ENCODE measurements at places on chromosomes 5 and 9.

DNA sequence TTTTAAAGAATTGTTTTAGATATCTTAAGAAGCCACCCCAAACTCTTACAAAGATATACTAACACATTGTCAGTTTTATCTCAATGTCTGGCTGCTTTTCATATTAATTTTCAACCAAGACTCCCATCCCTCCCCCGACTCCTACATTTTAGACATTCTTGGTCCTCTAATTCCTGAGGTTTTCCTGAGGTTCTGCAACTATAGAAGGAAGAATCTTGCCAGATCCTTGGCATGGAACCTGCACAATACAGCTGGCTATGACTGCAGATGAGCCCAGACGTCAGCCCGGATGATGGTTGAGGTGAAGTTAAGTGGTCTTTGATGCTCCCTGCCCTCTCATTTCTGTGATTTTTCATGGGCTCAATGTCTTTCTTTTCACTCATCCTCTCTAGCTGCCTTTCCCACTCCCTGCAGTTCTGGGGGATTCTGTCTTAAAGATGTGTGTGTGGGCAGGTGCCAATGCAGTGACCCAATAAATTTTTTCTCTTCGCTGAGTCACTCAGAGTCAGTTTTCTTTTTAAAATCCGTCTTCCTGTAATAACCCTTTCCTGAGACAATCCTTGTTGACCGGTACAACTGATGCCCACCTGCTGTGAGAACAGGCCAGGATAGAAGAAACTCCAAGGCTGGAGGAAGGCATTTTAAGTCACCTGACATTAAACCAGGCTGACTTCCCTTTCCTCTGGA, 237.8 kb upstream of the GAS1 start:
- no peak for DNase-seq

DNA sequence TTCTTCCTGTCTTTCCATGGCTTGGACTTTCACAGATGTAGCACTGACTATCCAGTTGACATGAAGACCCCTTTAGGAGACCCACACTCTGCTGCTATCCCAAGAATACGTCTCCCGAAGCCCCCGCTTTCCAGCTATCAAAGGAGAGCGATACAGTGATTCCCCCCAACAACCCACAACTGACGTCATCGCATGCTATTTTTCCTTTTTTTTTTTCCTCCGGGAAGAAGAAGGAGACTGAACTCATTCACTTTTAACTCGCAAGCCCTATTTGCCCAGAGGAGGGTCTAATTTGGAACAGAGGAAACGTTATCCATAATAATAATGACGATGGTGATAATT, 2.1 kb downstream of the PAPPA start:
- no peak for DNase-seq

- DNase-seq = no peak
Observed at GRCh38 chr9:96230002-96230401, 72.0 kb downstream of the HSD17B3 start.

GRCh38 chr5:74382987-74383593, 257.4 kb downstream of the ENC1 start:
- no peak for DNase-seq

DNA sequence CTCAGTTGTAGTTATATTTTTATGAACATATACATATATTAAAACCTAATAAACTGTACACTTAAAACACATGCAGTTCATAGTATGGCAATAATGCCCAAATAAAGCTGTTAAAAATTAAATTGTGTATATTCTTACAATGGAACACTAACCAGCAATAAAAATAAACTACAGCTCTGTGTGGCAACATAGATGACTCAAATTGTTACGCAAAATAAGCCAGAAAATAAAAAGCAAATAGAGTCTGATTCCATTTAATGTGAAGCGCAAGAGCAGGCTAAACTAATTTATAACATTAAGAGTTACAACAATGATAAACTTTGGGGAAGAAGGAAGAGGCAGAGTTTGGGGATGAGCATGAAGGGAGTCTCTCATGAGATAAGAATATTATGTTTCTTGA, 597.3 kb downstream of the TLE1 start:
- DNase-seq = no peak

DNA sequence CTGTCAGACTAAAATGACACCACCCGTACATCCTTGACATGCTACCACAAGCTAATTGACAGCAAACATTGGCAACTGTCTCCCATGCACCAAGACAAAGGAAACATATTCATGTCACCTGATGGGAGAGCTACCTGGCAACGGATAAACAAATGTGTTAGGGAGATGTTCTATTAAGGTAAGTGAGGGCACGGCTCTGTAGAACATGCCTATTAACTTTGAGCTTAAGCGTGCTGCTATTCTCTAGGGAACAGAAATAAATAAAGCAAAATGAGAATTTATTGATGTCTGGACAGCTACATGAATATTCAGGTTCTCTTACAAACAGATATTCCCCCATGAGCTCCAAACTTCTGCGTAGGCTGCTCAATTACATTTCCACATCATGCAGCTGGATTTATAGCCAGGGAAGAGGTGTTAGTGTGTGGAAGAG, 361.4 kb upstream of the RFX3 start:
- no peak for DNase-seq

DNA sequence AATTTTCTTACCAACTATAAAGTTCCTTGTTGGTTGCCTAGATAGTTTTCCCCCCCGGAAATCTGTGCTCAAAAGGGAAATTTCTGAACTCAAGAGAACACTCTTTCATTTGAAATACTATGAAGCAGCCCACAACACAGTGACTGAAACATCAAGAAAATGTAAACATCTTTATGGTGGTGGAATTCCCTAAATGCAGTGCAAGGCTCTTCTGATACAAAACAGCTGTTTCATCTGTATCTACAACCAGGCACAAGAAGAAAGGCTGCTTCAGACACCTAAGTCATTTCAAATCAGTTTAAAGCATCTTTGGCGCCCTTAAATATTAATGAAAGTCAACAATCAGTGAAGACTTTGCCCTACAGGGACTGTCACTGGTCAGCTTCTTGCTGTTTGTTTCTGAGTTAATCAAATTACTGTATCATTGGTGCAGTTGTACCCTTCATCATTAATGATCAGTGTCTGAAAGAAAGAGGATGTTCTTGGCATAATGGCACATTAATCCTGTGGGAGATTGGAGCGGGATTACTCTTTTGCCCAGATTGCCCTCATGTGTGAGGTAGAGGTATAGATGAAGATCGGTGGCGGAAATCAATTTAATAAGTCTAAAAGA, 947.0 kb downstream of the NR2F1-AS1 start:
- no peak for DNase-seq

GRCh38 chr9:134325096-134325812, 1.0 kb upstream of the RXRA start:
- DNase-seq = no peak

- DNase-seq = no peak
Observed at GRCh38 chr5:116652196-116652729, 77.6 kb upstream of the SEMA6A start.

GRCh38 chr5:64765804-64766504, 2.5 kb downstream of the SREK1IP1 start:
- DNase-seq = no peak

GRCh38 chr9:97935276-97935675, 2.7 kb downstream of the HEMGN start:
- DNase-seq = no peak

DNA sequence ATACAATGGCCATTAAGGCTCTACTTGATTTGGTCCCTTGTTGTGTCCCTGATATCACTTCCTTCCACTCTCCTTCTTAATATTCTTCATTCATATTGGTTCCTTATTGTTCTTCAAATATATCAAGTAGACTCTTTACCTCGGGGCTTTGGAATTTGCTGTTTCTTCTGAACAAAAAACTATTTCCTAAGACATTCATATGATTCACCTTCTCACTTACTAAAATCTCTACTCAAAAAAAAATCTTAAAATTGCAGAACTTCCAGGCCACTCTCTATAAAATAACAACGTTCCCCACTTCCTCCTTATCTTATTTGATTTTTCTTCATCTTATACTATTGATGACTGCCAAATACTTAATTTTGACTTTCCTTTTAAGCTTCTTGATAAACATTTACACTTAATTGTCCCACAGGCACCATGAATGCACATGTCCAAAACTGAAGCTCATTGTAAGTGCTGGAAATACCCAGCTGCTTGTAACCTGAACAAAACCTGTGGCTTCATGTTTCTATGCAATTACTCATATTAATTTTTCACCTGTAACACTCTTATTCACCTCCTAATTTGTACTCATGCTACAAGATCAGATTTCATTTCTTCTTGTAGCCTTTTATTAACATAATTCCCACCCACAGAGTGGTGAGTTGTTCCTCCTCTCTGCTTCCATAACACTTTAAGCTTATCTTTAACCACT, 58.4 kb upstream of the NUDT12 start:
- DNase-seq = no peak

DNA sequence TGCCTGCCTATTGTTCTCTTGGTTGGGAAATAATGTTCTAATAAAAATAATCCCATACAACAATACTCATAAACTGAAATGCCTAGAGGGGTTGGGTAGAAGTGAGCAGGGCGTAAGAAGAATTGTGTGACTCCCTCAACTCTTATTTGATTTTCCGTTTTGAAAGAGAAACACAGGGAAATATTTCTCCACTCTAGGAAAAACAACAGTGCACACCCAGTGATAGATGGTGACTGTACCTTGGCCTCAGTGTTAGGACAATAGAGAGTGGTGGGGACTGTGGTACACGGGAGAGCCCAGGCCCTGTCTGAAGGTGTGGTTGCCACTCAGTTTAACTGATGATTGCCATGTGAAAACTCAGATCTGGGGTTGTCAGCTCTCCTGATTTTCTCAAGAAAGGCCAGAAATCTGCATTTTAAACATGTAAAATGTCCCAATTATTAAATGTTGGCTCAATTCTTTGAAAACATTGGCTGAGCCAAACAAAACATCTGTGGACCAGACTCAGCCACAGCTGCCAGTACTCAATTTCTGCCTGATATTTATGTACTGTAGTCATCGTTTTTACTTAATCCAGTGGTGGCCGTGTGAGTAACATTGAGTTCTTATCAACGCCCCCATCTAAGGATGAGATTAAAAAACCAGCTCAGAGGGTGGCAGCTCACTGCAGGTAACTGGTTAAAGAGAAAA, 103.8 kb upstream of the ZNF618 start:
- DNase-seq = peak; percentile 13

GRCh38 chr9:98323051-98323830, 67.8 kb upstream of the TBC1D2 start:
- DNase-seq = no peak

DNA sequence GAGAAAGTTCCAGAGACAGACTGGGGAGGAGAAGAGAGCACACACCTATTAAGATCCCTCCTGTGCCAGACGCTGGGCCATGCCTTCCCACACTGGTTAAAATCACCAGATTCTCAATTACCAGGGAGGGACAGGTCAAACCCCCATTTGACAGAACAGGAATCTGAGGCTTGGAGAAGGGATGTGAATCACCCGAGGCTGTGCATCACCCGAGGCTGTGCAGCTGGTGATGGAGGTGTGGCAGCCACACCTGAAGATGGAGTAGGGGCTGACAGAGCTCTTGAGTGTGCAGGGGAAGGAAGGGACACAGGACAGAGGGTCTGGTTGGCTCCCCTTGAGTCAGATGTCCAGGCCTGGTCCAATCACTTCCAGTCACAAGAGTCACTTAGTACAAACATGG, 70.6 kb downstream of the LMX1B start:
- DNase-seq = no peak

DNA sequence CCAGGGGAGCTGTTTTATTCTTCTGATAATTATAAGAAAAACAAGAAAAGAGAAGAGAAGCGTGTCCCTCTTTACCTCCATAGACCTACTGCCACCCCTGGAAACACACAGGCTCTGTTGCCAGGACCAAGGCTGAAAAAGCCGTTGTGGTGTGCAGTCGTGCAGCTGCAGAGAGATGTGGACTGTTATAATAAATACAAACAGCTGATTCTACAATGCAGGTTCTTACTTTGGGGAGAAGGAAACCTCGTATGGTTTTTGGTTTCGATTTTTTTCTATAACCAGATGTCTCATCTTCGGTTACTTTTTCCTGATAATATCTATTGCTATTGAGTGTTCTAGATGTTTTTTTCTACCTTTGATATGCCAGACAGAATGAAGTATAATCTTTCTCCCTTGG, 28.1 kb downstream of the FYB1 start:
- no peak for DNase-seq

- no peak for DNase-seq
Observed at GRCh38 chr9:121357011-121357410, 13.0 kb downstream of the STOM start.

- no peak for DNase-seq
Observed at GRCh38 chr9:10274175-10274574, 338.6 kb downstream of the PTPRD start.

GRCh38 chr9:69571032-69571431, 101.1 kb downstream of the APBA1 start:
- no peak for DNase-seq

DNA sequence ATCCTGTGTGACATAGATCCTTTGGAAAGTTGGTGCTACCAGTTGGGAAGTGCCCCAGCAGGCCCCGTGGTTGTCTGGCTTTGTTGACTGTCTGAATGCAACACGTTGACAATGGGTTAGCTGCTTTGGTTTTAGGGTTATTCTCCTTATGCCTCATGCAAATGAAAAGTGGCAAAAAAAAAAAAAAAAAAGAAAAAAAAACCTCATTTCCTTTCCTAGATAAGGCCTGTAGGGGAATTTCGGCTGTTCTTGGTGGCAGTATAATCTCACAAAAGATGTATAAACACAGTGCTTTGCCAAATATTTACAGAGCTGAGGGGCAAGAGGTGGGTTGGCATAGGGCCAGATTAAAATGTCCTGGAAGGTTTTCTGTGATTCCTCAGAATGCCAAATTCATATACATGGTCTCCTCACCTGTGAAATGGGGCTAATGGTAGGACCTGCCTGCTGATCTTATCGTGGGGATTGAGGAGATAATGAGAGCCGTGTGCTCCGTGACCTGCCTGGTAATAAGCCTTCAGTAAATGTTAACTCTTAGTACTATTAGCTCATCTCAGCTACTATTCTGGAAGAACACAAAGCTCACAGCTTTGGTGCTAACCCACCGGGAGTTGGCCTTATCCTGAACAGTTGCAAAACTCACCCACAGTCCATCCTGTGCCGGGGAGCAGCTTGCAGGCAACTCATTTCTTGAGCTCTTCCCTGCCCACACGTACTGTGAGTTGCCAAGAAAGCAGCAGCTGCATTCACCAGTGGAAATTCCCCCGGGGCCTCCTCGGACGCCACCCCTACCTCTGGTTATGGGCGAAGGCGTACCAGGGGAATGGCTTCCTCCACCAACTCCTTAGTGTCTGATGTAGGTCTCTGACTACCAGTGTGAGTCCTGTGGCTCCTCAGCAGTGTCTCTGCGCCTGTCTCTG, 220.3 kb downstream of the NR3C1 start:
- DNase-seq = no peak

GRCh38 chr5:17294639-17295311, 77.3 kb downstream of the BASP1 start:
- no peak for DNase-seq

DNA sequence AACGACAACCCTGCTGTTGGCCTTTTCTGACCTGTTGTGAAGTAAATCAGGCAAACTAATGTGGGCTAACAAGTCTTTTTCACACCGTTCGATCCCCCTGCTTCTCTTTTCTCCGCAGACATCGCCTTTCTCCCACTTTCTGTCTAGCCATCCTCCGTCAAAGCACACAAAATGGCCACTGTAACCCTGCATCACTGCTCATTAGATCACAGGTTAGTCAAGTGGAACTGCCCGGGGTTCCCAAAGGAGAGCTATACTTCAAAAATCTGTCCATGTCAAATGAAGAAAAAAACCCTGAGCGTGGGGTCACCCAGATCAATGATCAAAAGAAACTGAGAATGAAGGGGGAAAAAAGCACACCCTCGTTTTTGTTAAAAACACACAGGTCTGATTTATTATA, 212.1 kb downstream of the ARL15 start:
- no peak for DNase-seq

GRCh38 chr5:174725261-174725990, 1.0 kb downstream of the MSX2 start:
- no peak for DNase-seq
